Smooth muscle cell of the brain vasculature (primary cell): ENCODE measurements at places on chromosomes 1 and 21.

DNA sequence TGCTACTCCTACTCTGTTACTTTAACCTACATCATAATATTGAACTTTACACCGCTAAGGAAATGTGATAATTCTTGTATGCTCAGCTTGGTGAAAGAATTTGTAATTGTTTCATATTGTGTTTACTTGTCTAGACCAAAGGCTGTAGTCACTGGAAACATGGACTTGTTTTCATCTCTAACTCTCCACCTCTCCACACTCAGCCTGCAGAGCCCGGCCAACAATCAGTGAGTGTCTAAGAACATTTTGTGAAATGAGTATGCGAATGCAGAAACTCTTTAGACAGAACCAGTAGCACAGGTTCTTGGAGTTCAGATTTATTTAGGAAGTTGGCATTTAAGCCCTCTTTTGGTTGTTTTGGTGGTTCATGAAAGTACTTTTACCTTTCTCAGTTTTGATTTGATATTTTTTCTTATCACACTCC lies 3.2 kb upstream of the RWDD3 start:
- DNase-seq: no peak

DNA sequence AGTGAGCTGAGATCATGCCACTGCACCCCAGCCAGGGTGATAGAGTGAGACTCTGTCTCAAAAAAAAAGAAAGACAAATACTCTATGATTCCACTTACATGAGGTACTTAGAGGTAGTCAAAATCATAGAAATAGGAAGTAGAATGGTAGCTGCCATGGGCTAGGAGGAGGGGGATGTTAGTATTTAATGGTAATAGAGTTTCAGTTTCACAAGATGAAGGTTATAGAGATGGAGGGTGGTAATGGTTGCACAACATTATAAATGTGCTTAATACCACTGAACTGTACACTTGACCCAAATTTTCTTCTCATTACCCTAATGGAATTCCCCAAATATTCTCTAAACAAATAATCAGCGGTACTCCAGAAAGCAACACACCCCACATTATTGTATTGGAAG lies 12.8 kb downstream of the EIF2B3 start:
- DNase-seq: no peak

GRCh38 chr1:245690946-245691541 lies 536.3 kb downstream of the KIF26B start:
- DNase-seq: no peak

DNA sequence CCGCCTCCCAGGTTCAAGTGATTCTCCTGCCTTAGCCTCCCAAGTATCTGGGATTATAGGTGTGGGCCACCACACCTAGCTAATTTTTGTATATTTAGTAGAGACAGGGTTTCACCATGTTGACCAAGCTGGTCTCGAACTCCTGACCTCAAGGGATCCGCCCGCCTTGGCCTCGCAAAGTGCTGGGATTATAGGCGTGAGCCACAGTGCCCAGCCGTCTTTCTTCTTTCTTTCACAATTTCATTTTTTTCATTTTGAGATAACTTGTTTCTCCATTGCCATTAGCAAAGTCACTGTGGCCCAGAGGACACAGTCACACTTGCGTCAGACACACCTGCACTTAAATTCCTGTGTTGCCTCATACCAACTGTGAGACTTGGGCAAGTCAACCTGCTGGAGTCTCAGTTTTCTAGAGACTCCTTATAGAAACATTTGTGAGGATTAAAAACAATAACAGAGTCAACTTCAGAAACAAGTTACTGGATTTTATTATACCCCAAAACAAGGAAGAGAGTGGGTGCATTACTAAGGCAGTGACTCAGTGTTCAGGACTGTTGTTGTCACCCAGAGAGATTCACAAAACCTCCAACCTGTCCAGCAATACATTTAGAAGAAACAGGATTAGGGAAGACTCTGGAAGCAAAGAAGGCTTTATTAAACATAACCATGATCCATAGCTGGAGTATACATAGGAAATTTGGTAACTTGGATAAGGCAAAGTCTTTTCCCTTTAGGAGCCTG lies 2.6 kb downstream of the TEDDM1 start:
- no peak for DNase-seq

GRCh38 chr1:91161166-91161565 lies 139.3 kb upstream of the ZNF644 start:
- DNase-seq: no peak

DNA sequence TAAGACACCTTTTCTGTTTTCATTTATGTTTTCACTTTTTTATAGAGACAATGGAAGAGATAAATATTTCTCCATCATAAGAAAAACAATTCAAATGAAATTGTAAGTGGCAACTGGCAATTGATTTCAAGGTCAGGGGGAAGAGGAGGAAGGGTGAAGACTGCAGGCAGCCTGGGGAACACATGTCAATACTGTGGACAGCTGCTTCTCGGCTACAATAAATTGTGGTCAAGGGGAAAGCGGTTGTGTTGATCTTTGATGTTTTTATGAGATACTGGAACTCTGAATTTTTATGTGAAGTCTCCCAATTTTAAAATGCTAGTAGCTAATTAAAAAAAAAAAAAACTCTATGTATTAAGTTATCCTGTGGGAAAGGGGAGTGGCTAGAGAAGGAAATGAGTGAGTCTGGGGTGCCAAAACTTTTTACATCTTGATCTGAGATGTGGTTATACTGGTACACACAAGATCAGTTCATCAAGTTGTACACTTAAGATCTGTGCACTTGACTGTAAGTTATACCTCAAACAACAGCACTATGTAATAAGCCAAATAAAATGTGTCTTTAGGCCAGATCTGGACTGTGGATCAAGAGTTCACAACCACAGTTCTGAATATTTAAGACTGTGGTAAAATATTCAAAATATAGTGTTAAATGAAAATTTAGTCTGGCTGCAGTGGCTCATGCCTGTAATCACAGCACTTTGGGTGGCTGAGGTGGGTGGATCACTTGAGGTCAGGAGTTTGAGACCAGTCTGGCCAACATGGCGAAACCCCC lies 18.0 kb downstream of the SSX2IP start:
- DNase-seq: no peak

GRCh38 chr1:198647055-198647454 lies 8.2 kb downstream of the PTPRC start:
- DNase-seq: no peak

- no peak for DNase-seq
Observed at GRCh38 chr1:1441002-1441888, 5.8 kb downstream of the VWA1 start.

DNA sequence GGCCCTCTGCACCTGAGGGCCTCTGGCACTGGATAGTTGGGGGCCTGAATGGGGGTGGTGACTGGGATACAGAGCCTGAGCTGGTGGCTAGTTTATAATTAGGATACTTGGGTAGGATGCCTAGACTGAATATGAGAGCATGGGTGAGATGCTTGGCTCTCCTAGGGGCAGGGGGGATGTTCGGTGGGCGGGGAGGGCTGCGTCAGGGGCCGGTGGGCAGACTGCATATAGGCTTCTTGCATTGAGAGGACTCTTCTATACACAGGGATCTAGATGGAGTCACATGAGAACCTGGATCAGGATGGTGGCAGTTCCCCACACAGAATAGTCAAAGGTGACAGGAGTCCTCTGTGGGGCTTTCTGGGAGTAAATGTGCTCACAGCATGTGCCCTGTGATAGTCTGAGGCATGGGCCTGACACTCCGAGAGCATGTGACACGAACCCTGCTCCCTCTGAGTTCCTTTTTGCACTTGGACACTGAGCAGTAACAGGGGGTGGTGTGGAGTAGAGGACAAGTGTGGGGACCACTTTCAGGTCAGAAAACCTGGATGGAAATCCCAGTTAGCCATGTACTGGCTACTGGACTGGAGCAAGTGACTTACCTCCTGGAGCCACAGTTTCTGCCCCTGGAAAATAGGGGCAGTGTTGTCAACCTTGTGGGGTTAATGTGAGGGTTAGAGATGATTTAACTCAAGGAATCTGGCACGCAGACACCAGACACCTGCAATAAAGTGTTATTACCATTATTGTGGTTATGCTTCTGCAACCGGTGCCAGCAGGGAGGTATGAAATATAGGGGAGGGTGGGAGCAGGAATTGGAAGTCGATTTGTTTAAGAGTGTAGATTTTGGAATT lies 2.2 kb downstream of the MAP7D1 start:
- DNase-seq: no peak

GRCh38 chr1:205246351-205247119 lies 18.8 kb downstream of the TMCC2 start:
- DNase-seq: no peak

GRCh38 chr1:226181996-226182714 lies 4.4 kb downstream of the ACBD3 start:
- no peak for DNase-seq

DNA sequence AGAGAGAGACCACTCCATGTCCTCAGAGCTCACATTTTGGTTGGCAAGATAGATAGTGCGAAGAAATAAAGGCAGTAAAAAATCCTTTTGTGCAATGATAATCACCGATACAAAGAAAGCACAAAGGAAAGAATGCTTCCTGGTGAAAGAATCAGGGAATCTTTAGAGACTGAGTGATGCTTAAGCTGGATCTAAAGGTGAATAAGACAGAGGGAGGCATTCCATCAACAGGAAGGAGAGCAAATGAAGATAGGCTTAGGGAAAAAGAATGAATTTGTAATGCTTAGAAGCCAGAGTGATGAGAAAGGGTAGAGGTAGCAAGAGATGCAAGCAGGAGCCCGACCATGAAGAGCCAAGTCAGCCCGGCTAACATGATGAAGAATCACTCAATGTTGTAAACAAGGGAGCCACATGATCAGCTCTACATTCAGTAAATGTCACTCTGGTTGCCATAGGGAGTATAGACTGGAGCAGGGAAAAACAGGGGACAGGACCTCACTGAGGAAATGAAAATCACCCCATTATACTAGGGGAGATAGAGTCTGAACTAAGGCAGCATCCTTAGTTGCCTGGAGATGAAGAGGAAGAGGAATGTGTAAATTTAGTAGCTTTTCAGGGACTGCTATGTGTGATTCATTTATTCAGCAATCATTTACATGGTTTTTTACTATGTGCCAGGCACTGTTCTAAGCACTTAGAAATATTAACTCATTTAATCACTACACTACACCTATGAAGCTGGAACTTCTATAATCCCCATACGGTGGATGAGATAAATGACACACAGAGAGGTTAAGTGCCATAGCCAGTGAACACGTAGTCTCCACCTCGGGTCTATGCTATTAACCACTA lies 402.6 kb upstream of the NFIA start:
- no peak for DNase-seq

DNA sequence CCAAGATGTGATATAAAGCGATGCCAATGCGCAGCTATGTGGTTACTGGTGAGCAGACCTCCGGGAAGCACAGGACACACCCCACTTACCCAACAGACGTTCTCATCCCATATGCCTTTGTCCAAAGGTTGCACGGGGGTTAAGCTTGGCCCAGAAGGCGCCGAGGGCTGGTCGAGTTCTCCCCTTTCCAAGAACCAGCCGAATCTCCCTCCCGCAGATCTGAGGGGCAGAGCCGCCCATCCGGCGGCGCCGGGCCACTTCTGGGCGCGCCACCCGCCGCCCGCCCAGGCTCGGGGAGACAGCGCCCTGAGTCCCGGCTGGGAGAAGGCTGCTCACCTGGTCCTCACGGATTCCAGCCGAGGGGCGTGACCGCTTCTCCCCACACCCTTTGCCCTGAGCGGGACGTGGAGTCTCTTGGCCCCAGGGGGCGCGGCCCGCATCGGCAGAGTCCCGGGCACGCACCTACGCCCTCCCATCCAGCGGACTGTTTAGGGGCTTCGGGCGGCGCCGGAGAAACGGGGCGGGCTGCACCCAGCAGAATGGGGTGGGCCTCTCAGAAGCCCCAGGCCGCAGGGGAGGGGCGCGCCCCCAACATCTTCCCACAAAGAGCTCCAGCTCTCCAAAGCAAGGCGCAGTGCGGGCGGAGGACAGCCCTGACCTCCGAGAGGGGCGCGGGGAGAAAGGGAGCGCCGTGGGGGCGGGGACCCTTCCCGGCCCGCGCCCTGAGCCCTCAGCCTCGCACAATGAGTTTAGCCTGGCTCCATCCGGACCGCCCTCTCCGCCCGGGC lies 615 bp downstream of the GPR161 start:
- DNase-seq: no peak

- no peak for DNase-seq
Observed at GRCh38 chr1:104932949-104933679, 1183.4 kb downstream of the AMY1C start.

DNA sequence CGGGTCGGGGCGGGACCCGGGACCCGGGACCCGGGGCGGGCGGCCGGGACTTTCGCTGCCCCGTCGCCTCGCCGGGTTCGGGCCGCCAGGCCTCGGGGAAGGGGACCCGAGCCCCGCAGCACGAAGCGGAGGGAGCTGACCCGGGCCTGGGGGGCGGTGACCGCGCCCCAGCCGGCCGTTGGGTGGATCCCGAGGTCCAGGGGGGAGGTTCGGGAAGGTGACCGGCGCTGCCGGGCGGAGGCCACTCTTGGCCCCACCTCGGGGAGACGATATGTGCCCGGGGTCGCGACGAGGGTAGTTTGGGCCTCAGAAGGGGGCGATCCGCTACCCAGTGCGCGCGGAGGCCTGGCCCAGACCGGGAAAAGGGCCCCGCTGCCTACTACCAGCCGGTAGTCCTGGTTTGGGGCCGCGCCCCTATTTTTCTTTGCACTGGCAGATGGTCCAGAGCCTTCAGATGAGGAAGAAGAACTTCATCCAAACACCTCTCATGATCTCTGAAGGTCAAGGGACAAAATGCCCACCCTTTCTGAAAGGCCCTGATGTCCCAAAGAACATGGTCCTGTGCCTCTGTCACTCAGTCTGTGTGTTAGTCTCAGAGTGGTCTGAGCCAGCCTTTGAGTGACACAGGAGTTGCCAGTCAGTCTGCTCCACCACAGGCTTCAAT lies 766 bp downstream of the AGO4 start:
- DNase-seq: no peak

DNA sequence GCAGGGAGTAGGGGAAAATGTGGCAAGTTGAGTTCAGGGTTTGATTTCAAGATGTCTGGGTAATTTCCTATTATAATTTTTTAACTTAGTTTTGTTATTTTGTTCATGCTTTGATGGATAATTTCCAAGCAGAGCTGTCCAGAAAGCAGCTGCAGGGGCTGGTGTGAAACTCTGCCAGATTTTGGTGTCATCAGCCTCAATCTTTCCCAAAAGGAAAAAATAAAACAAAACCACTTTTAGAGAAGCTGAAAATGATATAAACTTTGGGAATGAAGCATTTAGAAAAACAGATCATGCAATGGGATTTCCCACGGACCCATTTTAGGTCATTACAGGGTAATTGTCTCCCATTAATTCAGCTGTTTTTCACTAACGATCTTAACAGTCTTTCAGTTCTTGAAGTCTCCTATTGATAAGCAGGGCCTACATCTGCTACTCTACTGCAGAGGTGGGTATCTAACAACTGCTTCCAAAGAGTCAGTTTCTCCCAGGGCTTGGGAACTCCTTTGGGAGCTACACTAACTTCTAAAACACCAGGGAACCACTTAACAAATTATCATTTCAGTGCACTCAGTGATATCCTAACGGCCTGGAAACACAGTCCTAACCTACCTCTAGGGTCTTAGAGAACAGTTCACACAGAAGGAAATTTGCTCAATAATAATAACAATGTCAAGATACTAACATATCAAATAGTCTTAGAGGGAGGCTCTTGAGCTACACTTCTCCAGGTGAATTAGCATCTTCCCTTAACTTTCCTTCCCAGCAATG lies 12.3 kb downstream of the ZNF436 start:
- DNase-seq: no peak
